ENCODE measurements at places on chromosomes 3 and 15.

DNA sequence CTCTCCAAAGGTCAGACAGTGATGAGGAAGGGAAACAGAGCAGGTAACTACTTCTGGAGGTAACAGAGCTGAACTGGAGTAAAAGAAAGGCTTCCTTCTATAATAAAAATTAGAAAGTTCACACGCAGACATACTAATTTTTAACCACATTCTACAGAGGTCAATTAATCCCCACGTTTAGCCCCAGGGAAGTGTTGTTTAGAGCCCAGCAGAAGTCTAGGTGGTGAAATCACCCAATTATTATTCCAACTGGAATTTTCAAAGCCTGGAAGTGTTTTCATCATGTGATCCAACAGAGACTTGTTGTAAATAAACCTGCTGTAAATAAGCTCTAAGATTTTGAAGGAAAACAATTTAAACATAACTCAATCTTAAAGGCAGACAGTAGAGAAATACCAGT is 6.8 kb downstream of the ALDH1A2 start:
- no peak for DNase-seq

GRCh38 chr3:66144568-66145407 is 76.0 kb upstream of the SLC25A26 start:
- DNase-seq: no peak

- no peak for DNase-seq
Measured at GRCh38 chr15:99732751-99733267, 428 bp downstream of the LYSMD4 start.

- DNase-seq: no peak
Measured at GRCh38 chr15:61421470-61421869, 192.4 kb upstream of the RORA start.

GRCh38 chr15:38080651-38081275 is 146.3 kb downstream of the TMCO5A start:
- no peak for DNase-seq

DNA sequence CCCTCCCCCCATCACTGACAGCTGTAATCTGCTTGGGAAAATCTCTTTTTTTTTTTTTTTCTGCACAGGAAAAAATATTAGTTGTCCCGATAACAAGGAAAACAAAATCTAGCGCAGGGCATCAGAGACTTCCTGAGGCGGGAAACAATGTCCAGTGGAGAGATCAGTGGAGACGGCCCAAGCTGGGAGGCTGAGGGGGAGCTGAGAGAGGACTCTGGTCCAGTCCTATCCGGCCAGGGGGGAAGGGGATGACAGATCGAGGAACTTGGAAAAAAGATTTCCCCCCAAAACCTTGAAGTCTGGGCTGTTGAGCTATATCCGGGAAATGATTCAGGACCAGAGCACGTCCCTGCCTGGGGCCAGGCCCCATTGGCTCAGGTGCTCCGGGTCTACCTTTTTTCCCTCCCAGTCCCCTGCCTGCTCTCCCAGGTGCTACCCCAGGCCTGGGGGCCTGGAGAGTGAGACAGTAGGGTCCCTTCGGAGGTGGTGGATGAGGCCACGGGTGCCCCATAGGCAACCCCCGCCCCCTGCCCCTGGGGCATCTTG is 14.0 kb upstream of the DLL4 start:
- no peak for DNase-seq

GRCh38 chr3:52237657-52238172 is 1.2 kb downstream of the TWF2 start:
- DNase-seq: no peak

- DNase-seq: no peak
Measured at GRCh38 chr3:160460033-160460432, 10.4 kb upstream of the TRIM59 start.

- no peak for DNase-seq
Measured at GRCh38 chr3:33722626-33723370, 4.7 kb upstream of the CLASP2 start.

- DNase-seq: no peak
Measured at GRCh38 chr3:52683611-52684010, 2.1 kb downstream of the PBRM1 start.

- DNase-seq: no peak
Measured at GRCh38 chr3:27661797-27662196, 60.3 kb downstream of the EOMES start.

- no peak for DNase-seq
Measured at GRCh38 chr15:68354923-68355322, 77.0 kb downstream of the ITGA11 start.

GRCh38 chr15:41961595-41962202 is 10.7 kb downstream of the EHD4 start:
- DNase-seq: no peak

DNA sequence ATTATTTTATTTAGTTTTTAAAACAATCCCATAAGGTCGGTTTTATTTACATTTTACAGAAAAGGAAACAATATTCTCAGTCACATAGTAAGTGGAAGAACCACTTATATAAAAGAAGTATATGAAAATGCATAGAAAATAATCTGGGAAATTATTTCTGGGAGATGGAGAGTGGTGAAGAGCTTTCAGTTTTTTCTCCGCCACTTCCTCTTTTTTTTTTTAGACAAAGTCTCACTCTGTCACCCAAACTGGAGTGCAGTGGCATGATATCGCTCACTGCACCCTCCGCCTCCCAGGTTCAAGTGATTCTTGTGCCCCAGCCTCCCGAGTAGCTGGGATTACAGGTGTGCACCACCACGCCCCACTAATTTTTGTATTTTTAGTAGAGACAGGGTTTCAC is 21.2 kb downstream of the RAD51 start:
- DNase-seq: no peak

DNA sequence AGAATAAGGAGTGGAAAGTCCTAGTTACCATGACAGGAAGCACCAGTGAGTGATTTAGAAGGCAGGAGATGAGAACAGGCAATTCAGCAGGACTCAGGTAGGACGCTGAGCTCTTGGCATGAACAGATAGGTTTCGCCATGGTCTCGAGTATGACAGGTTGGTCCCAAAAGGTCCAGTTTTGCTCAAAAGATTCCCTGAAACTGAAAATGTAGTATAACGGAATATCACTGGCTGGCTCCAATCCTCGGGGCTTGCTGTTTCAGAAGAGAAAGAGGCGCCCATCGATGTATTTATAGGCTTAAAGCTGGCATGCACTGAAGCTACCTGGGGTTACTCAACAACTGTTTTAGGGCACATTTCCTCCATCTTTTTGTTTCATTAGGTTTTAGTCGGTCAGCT is 59.2 kb downstream of the SRGAP3 start:
- no peak for DNase-seq

GRCh38 chr3:105984837-105985236 is 116.0 kb upstream of the CBLB start:
- DNase-seq: no peak

GRCh38 chr15:89654301-89654761 is 936 bp downstream of the KIF7 start:
- no peak for DNase-seq

- no peak for DNase-seq
Measured at GRCh38 chr3:109331692-109332091, 5.7 kb downstream of the DPPA4 start.

- no peak for DNase-seq
Measured at GRCh38 chr3:122355612-122356011, 27.4 kb downstream of the MIX23 start.

GRCh38 chr3:167668651-167669050 is 14.9 kb upstream of the WDR49 start:
- DNase-seq: no peak

DNA sequence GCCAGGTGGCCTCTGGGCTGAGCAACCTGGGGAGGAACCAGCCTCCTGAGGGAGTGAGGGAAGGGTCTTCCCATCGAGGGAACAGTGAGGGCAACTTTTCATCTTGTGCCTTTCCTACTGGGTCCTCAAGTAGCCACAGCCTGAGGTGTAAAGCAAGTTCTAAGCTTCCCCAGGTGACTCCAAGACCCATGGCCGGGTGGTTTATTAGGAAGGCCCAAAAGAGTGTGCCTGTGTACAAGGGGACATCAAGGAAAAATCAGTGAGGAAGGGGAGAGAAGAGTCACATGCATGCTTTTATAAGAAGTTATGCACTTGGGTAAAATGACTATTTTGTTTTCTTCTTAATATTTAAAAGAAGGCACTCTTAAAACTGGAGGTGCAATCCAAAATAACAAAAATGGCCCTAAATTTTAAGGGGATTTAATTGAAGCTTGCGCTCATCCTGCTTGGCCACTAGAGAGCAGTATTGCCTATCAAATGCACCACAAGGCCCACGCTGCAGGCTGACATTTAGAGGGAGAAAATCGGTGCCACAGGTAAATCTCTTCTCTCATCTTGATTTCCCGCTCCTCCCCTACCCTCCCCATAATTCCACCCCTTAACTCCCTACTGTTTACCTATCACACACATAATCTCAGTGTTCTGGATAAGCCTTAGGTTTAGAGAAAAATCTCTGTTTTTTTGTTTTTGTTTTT is 6.7 kb downstream of the NANOGP8 start:
- DNase-seq: peak; percentile 62

GRCh38 chr3:72657666-72658065 is 190.6 kb downstream of the SHQ1 start:
- peak; percentile 58 for DNase-seq

DNA sequence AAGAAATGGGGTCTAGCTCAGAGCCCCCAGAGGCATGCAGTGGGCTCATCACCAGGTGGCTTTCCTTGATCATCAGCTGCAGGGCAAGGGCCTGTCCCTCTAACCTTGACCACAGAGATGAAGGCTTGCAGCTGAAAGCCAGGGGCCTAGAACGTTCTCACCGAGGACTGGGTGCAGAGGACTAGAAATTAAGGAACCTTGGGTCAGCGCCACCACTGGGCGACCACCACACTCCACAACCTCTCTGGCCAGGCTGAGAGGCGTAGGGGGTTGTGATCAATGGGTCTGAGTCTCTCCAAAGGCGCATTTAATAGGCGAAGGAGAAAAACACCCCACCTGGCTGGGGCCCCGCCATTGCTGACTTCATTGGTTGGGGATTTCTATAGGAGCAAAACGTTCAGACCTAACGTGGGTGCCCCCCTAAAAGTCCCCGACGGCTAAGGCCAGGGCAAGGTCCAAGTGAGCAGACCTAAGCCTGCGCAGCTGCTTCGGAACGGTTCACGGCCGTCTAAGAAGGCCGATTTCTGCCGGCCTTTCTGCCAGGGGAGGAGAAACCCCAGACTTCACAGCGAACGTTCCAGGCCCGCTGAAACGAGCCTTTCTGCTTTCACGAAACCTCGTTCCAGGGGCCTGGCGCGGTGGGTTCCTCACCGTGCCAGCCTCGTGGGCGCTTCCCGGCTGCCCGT is 915 bp downstream of the BCL2L10 start:
- DNase-seq: no peak

DNA sequence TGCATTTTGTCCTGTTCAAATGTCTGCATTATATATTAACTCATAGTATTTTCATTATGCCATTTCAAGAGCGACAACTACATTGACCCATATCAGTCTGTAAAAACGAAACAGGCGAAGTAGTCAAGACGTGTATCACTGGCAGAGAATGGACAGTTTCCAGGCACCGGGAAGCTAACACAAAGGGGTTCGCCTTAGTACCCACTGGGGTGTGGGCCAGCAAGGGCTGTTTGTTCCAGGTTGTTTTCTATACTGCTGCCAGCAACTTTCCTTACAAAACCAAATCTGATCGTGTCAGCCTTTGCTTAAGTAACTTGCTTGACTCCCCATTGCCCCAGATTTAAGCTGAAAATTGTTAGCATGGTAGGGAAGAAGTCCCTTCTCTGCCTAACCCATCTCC is 87.1 kb downstream of the CGNL1 start:
- no peak for DNase-seq

GRCh38 chr3:23114432-23114831 is 88.7 kb upstream of the UBE2E2 start:
- DNase-seq: no peak

DNA sequence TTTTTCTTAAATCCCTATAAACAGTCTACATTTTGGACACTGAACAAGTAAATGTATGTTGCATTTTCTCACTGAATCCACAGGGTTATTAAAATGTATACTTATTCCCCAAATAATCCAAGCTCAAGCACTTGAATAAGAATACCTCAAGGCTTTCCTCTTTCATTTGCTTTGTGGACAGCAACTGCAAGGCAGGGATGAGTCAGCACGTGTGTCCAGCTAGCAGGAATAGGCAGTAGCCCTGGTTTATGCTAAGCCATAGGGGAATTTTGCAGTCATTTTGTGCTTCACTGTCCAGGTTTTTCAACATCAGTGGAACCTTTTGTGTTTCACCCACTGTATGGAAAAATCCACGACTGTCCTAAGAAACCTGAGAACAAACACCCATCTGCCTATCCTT is 96.7 kb upstream of the KCNMB2 start:
- peak; percentile 53 for DNase-seq

DNA sequence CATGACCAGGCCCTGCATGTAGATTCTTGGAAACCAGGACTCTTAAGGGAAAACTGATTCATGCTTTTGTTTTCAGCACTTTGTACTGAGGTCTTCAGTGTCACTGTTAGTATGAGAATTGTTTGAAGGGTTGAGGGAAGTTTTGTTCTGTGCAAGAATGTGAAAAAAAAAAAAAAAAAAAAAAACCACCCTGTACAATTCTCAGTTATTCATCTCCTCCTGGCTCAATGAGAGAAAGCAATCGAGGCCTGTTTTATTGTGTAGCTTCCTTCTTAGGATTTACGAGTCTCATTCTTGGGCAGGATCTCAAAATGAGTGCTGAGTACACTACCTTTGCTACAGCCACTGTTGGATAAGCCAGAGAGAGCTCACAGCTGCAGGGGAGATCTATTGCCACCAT is 469.5 kb downstream of the CNTN4 start:
- no peak for DNase-seq

GRCh38 chr3:192931825-192932224 is 14.2 kb upstream of the MB21D2 start:
- no peak for DNase-seq

DNA sequence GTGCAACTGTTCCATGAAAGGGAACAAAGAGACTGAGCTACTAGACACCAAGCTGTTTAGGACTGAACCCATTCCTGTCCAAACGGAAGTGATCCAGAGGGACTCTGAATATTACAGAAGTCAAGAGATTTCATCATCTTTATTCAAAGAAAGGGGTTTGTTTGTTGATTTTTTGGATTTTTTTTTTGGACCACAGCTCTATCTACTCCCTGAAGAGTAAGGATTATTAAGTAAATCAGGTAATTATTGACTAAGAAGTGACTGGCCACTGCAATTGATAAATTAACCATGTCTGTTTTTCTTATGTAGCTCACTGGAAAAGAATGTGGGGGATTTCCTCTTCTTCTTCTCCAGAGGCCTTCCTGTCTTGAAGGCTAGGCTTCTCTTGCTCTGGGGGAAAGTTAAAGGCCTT is 146.6 kb upstream of the TPM1 start:
- DNase-seq: no peak

- no peak for DNase-seq
Measured at GRCh38 chr3:76222201-76222600, 436.9 kb upstream of the ZNF717 start.

- DNase-seq: no peak
Measured at GRCh38 chr3:69499899-69500421, 114.1 kb upstream of the FRMD4B start.

DNA sequence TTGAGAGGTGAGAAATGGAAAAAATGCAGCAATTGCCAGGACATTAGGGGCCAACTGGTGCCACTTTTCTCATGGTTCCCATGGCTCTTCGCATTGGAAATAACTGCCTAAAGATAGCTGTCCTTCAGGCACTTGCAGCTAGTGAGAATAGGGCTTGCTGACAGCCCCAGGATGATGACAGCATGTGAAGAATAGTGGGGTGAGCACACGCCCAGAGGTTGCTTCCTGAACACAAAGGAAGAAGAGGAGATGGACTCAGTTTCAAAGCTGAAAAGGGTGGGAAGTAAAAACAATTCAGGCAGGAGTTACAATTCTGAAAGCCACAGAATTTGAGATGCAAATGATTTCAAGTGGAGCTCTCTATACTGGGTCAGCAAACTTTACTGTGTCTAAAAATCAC is 45.6 kb downstream of the TNFAIP8L3 start:
- DNase-seq: no peak

All from COR-L47 (cell line).